Suppressor macrophage treated with lipopolysaccharide for 4 hours (primary cell): ENCODE measurements at places on chromosomes 2 and 18.

GRCh38 chr18:24534271-24534670 lies 73.8 kb downstream of the HRH4 start:
- DNase-seq, result no peak

DNA sequence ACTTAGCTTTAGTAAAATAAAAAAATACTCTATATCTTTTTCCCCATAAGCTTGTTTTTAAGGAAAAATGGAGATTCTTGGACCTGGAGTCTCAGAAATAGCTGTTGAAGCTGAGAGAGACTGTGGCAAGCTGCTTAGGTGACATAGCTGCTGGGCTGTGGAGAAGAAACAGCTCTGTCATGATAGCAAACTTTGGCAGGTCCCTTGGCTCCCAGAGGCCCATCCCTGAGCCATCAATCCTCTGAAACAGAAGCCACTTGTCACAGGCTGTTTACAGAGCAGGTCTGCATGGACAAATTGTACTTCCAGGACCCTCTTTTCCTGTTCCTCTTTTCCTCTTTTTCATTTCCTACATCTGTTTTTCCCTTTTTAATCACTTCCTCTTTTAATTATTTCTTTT lies 1370.1 kb upstream of the CRIM1 start:
- DNase-seq, result no peak

DNA sequence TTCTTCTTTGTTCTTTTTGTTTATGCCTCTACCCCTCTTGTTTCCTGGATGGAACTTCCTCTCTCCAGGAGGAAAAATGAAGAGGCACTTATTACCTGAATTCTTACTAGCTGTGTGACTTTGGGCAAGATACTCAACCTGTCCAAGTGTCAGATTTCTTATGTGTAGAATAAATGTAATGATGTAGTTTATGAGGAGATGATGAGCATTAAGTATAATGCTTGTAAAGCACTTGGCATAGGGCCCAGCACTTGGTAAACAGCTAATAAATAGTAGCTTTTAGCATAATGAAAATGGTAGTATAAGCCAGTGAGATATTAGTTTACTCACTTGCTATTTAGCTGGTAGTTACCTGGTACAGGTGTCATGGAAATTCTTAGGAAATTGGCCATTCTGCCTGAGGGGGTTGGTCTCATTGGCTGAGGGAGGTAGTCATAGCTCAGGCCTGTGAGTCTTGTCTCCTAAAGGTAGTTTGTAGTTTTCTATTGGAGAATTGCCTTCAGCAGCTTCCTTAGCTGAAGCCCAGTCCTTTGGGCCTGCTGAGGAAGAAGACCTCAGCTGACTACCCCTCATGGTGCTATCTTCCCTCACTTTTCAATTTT lies 133.4 kb upstream of the NABP1 start:
- no peak for DNase-seq

DNA sequence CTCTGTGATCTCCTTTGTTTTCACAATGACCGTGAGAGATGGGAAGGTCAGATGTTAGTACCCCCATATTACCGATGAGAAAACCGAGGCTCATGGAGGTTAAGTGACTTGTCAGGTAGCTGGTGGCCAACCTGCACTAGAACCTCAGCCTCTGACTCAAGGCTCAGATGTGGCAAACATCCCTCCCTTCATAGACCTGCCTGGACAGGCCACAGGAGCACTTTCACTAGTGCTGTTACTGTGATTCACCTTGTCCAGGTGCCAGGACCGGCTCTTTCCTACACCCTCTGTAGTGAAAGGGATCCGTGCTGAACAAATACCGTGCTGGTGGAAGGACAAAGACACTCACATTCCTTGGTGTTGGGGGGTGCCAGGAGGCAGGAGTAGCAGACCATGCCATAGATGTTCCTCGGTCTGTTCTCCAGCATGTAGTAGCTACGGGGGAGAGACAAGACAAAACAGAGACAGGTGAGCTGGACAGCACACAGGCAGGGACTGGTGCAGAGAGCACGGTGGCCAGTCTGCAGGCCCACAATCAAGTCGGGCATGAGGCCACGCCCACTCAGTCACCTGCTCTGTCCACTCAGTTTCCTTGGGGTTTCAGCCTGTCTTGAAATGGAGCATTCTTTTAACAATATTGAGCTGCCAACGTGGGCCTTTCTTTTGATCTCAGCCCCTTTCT lies 65.9 kb downstream of the EDAR start:
- DNase-seq, result no peak

DNA sequence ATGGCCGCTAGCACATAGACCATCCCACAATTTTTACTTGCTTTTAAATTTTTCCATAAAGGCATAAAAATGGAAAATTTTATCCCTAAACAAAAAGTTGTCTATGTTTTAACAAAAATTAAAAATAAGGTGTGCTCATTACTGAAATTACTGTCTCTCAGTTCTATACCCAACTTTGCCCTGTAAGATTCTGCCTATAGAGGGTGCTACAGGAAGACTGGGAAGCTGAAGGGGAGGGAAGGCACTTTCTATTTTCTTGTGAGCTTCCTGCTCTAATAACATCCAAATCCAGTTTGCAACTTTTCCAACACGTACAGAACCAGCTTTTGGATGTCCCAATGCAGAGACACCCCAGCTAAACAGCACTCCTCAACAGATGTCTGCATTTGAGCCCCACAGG lies 666.9 kb downstream of the PLCL1 start:
- no peak for DNase-seq

DNA sequence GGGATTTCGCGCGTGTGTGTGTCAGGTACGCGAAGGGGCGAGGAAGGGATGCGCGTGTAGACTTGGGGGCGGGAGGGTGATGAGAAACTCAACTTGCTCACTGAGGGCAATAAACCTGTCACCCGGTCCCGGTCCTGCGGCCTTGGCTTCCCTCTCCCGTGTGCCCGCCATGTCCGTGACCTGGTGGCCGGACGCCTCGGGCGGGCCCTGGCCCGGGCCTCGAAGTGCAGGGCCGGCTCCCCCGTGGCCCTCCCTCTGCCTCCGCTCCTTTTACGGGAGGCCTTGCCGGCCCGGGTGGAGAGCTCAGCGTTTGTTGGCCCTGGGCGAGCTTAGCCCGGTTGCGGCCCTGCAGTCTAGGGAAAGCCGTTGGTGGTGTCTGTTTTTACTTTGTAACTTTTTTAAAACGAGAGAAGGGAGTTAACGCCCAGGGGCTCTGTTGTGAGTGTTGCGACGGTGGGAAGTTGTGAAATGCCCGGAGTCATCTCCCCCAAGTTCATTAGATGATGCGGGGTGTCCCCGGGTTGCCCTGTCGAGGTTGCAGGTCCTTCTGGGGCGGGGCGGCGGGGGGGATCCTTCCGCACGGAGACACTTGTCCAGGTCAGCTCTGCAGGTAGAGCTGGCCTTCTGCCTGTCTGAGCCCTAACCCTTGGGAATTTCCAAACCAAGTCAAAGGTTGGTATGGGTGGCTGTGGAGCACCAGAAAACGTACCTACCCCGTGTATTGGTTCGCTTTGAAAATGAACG lies 883 bp downstream of the SMCHD1 start:
- peak; percentile 53 for DNase-seq

DNA sequence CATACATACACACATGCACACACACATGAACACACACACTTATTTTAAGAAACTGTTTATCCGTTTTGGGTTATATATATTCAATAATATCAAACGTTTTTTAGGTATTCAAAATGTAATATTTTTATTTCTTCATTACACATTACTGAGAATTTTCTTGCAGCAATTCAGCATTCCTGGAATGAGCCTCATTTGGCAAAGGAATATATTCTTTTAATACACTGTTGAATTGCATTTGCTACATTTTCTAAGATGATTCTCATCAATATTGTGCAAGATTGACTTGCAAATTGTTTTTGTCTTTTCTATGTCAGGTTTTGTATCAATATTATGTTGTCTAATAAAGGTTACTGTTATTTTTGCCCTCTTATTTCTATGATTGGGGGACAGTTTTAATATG lies 276.1 kb upstream of the CYP26B1 start:
- DNase-seq, result no peak

GRCh38 chr2:105397025-105397722 lies 1.7 kb downstream of the FHL2 start:
- no peak for DNase-seq

GRCh38 chr2:236972491-236973342 lies 113.0 kb upstream of the COPS8 start:
- DNase-seq, result peak; percentile 84

DNA sequence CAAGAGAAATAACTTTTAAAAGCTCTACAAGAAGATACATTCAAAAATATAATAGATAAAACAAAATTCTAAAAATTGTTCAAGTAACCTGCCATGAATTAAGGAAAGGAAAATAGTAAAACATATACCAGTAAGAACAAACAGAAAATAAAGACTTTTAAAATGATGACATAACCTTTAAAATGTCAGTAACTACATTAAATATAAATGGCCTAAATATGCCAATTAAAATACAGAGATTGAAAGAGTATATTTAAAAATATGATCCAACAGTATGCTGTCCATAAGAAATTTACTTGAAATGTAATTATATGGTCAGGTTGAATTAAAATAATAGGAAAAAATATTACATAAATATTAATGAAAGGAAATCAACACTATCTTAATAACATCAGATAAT lies 911.7 kb upstream of the POU3F3 start:
- no peak for DNase-seq

GRCh38 chr2:65199891-65200290 lies 27.7 kb upstream of the ACTR2 start:
- DNase-seq, result peak; percentile 39
